ENCODE measurements at places on chromosomes 2 and 18. TPM values are rescaled to one million over a fixed set of nuclear protein-coding genes. Genes with fewer than 3 reads are reported as not detected.

- DNase-seq: no peak
These were observed 51.5 kb upstream of the MGAT5 start for GRCh38 chr2:134202371-134202770.

DNA sequence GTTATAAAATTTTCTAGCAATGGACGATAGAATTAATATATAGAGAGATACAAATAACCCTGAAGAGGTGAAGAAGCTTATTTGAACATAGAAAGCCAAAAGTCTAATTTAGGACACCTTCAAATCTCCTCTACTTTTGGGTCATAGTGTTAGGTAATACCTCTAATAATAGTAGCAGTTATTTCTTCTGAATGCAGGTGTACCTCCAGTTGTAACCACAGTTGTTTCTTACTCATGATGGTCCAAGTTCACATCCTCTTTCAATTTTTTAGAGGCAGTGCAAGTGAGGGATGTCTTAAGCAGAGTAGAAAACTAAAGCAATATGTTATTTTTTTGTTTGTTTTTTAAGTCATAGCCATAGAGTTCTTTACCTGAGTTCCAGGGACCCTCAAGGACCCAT lies 429.5 kb downstream of the CCDC85A start:
- DNase-seq: no peak

DNA sequence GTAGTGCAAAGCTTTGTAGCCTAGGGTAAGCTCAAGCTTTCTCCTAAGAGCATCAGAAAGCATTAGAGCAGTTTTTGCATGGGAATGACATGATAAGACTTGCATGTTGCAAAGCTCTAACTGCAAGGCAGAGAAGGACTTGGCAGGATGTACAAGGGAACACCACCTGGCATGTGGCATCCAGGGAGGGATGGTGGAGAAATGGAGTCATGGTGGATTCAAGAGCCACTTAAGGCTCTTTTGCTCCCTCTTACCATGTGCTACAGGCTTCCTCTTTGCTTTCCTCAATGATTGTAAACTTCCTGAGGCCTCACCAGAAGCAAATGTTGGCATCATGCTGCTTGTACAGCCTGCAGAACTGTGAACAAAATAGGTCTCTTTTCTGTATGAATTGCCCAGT lies 266.0 kb downstream of the GLI2 start:
- no peak for DNase-seq

DNA sequence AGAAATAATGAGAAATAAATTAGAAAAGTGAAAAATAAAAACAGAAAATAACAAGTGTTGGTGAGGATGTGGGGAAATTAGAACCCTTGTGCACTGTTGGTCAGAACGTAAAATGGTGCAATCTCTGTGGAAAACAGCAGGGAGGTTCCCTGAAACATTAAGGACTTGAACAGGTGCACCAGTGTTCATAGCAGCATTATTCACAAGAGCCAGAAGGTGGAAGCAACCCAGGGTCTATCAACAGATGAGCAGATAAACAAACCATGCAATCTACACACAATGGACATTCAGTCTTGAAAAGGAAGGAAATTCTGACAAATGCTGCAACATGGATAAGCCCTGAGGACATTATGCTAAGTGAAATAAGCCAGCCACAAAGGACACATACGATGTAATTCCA lies 58.2 kb upstream of the TFCP2L1 start:
- DNase-seq: no peak

DNA sequence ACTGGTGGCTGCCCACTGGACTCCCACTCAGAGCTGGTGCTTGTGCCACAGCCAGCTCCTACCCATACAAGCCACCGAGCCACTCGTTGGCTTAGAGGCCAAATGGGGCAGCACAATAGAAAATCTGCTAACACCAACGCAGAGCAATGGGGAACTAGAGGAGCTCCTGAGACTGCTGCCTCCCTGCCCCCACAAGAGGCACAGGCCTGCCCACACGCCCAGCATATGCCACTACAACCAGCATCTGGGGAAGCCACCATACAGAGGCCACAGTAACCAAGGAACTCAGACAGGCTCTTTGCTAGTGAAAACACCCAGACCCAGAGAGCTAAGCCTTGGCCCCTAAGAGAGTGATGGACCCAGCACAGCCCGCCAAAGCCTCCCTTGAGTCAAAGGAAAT lies 231.2 kb upstream of the RAB6C start:
- DNase-seq: no peak

GRCh38 chr2:10900216-10901109 lies 11.3 kb upstream of the KCNF1 start:
- DNase-seq: peak; percentile 14

DNA sequence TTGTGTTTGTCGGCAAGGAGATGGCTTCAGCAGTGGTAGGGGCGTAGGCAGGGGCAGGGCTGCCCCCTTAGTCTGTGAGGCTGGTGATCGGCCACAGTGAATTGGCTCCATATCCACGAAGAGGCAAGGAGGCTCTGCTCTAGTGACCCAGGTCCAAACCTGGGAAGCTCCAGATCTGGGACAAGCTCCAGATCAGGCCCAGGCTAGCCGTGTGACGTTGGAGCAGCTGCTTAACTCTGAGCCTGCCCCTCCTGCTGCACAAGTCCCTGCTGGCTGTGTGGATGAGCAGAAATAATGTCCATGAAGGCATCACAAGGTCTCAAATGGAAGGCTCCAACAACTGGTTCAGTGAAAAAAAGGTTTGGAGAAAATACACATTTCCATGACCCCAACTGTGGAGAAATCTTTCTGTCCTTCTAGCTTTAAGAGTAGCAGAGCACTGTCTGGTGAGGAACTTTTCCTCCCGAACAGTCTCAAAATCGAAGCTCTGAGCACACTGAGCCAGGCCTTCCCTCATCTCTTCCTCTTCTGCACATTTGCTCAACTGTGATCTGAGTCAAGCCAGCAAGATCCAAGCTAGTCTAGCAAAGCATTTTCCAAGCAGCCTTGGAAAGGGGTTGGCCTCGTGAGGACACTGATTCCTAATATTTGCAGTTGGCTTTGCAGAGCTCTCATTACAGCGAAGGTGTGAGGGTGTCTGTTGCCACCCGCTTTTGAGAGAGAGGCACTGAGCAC lies 67.0 kb upstream of the TCF7L1 start:
- no peak for DNase-seq

- DNase-seq: no peak
These were observed 97.0 kb downstream of the FHOD3 start for GRCh38 chr18:36394486-36394885.

DNA sequence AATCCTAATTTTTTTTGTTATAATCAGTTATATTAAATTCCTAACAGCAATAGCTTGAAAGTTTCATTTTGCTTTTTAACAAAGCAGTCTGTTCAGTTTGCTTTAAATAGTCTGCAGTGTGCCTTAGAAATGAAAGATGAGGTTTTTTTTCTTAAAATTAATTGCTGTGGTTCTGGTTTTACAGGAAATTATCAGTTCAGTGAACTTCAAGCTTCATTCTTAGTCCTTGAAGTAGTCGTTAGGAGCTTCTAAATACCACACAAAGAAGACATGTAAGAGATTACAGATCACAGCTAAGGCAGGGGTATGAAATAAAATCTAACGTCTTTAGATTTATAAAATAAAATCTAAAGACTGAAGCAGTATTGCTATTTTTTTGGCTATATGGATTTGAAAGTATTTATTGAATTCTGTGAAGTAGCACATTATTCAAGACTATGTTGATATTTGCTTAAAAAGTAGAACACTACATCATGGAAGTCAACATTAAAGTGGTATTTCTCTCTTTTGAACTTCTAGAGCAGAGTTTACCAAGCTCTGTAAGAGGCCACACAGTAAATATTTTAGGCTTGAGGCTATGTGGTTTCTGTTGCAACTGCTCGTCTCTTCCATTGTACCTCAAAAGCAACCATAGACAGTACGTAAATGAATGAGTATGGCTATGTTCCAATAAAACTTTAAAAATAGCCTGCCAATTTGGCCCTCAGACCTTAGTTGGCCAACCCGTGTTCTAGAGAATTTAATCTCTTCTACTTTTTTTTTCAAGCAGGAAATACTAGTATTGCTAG lies 81.5 kb upstream of the STON1 start:
- DNase-seq: peak; percentile 82

DNA sequence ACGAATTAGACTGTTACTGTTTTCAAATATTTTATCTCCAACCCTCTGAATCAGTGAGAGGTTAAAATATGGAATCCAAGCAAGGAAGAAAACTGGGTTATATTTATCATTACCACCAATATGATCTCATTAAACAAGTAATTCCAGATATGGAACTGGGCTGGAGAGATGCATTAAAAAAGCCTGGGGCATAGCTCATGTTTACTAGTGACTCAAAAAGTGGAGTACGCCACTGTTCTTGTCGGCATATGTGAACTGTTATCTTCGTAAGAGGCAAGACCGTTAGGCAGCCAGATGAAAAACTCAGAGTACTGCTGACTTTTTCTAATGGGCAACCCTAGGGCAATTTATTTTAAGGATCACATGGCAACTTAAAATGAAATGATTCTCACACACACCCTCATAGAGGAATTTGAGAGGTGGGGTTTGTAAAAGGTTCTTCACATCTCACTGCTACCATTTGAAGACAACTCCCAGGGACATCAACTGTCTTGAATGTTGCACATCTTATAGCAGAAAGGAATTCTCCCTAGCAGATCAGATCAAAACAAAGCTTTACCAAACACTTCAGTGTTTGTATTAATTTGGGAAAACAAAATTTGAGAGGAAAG lies 105.2 kb upstream of the TFCP2L1 start:
- no peak for DNase-seq

DNA sequence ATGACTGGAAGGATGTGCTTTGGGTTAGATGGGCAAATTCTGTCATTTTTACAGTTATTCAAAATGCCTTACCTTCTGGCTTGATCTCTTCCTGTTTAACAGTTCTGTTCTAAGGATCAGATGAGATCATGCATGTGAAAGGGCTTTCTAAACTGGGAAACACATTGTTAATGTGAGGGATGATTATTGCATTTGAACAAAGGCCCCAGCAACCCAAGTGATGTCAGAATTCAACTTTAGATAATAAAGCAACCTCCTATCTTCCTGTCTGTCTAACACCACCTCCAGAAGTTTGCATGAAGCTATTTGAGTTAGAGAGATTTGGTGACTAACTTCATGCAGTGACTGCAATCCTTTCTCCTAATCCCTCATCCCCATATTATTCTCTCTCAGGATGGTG lies 77.8 kb upstream of the B3GNT2 start:
- no peak for DNase-seq

- DNase-seq: peak; percentile 20
These were observed 997.9 kb downstream of the SUCLG1 start for GRCh38 chr2:83461135-83461534.

The ATP6V1B1 gene
- not detected for total RNA-seq

The GRB14 gene
- total RNA-seq: 22.1 TPM

The MFSD2B gene
- 0.05 TPM for total RNA-seq
